ENCODE measurements at places on chromosomes 1 and 21. TPM values are rescaled to one million over a fixed set of nuclear protein-coding genes. Genes with fewer than 3 reads are reported as not detected.

DFFA gene
- total RNA-seq: 28.2 TPM

TMEM269 gene
- 0.47 TPM for total RNA-seq

GSTM5 gene
- total RNA-seq: not detected

CLIC6 gene
- total RNA-seq: 0.07 TPM

TNN gene
- total RNA-seq: not detected

KCND3 gene
- not detected for total RNA-seq

FCRLB gene
- 3.8 TPM for total RNA-seq

Data from B cell (primary cell).